Epithelial cell of proximal tubule (primary cell): ENCODE measurements at places on chromosomes 16 and 17. TPM values are rescaled to one million over a fixed set of nuclear protein-coding genes. Genes with fewer than 3 reads are reported as not detected.

GRCh38 chr17:80791758-80792284 is 199.8 kb upstream of the CHMP6 start:
- peak; percentile 63 for DNase-seq

- DNase-seq: no peak
Measured at GRCh38 chr17:63701868-63702720, 2.2 kb upstream of the LIMD2 start.

DNA sequence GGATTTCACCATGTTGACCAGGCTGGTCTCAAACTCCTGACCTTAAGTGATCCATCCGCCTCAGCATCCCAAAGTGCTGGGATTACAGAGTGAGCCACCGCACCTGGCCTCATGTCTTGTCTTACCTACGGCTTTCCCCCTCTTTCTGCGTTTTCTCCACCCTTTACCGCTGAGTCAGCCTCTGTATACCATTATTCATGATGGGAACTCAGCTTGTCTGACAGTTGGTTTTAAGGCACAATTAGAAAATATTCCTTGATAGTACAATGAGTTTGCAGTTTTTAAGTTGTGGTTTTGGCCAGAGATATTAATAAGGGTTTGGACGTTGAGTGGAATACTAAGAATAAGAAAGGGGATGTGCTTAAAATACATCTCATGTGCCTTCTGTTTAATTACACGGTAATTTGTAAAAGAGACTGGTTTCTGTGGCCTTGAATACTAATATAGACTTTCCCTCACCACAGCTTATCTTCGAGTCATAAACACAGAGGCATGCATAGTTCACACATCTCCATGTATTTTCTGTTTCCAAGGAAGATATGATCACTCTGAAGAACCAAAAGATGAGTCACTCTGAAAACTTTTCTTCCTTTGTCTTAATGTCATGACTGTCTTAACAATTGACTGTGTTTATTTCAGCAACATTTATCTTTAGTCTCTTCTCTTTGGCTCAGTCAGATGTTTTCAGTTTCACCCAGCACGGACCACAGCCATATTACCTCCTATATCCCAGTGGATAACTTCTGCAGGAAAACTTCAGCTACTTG is 54.4 kb downstream of the PITPNC1 start:
- peak; percentile 54 for DNase-seq

DNA sequence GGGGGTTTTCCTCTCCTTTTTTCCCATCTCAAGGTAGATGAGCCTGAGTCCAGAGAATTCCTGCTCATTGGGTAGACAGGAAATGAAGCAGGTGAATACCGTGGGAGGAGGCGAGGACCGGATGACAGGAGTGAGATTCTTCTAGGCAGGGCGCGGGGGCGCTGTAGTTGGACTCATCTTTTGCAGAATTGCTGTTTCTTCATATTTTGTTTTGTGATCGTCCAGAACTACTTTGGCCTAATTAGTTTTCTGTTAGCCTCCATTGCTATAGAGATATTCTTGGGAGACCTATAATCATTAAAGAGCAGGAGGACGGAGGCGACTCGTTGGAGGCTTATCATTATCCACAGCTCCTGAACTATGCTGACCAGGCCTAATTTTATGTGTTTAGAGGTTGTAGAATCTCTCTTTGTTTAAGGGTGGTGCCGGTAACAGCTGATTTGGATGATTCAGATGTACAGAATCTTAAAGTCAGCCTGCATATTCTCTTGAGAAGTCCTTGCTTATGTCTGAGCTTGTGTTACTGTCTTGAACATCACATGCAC is 650 bp downstream of the ATP6V0A1 start:
- DNase-seq: no peak

The C1QTNF8 gene
- total RNA-seq: not detected in 2 replicates

The ZDHHC1 gene
- total RNA-seq: 1.8 and 7.3 TPM in 2 replicates

The TBX6 gene
- 0.07 and 1.3 TPM in 2 replicates for total RNA-seq

The FBXW10B gene
- total RNA-seq: 1.2 TPM in 1 of 2 replicates, not detected in the other
